ENCODE measurements at places on chromosomes 7 and 10.

DNA sequence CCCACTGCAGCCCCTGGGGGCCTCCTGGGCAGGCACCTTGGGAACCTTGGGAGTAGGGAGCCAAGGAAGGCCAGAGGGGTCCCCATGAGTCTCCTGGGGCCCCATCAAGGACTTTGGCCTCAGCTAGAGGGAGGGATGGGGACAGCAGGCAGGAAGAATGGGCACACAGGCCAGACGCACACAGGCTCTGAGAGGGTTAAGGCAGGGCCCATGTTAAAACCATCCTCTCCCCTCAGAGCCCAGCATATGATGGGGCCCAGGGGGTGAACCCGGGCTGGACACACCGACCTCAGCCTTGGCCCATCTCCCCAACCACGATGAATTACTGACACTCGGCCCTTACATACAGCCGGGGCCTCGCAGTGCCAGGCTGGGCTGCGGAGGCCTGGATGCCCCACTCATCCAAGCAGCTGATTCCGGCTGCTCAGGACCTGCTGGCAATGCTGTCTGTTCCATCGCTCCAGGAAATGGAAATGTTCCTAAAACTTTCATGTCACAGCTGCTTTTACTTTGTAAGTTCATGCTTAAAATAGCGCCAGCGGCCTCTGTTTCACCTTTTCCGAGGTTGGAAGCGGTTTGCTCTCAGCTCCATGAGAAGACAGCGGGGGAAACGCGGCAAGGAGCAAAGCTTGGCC, 17.3 kb upstream of the INPP5A start:
- DNase-seq: no peak

DNA sequence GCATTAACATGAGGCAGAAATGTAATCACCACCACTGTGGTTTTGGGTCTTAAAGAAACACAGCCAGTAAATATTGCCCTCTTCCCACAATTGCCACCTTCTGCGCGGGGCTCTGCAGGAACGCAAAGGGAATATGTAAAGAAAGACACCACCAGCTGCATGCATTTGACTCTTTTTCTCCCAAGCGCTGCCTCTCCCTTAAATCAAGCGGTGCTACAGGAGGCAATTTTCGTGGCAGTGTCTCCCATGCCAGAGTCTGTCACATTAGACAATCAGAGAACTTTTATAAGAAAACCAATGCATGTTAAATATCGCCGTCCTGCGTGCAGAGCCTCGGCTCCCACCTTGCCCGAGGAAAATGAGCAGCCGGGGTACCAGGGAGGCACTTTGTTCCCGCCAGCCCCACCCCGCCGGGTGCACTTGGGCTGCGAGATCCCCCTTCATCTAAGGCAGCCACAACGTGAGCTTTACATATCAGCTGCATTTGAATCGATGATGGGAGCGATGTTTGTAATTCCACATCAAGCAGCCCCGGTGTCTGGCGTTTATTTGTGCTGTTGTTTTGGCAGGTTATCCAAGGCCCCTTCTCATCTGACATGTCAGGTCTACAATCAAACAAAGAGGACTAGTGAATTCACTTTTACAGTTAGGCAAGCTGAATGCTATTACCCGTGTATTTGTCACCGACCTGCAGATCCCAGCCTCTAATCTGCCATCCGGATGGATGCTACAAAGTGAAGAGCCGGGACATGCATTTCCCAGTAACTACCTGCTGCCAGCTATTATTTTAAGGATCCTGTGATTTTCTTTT, 72.3 kb upstream of the MGMT start:
- DNase-seq: no peak

DNA sequence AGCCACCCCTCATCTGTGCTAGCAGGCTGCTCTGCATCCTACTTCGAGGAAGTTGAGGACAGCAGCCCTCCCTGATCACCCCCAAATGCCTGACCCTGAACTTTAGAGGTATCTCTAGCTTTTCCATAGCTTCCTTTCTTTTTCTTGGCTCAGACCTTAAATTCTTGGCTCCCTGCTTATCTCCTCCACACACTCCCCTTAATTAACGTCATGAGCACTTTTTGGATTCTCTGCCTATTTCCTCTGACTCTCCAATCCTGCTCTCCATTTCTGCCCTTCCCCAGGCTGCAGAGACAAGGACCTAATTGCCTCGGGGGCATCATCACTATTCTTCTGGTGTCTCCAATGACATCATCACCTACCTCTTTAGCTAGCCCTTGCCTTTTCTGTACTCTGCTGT, 40.8 kb upstream of the SEC61G start:
- no peak for DNase-seq

DNA sequence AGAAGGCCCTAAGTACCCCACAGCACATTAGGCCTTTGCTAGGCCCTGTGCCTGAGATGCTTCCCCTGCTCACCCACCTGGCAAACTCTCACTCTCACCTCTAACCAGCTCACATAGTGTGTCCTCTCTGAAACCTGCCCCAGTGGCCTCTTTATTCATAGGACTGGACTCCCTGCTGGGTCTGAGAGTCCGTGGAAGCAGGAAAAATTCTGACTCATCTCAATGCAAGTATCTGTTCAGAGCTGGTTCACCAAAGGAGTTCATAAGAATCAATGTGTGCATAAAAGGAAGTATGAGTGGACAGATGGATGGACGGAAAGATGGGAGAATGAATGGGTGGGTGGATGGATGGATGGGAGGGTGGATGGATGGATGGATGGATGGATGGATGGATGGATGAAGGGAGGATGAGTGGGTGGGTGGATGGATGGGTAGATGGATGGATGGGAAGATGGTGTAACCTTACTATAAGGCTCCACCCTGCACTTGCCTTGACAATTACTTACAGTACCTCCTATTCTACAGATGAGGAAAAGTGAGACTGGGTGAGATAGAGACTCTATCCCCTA, 111.2 kb upstream of the ZMIZ1 start:
- no peak for DNase-seq

GRCh38 chr7:42588876-42589275, 323.0 kb downstream of the C7orf25 start:
- no peak for DNase-seq

DNA sequence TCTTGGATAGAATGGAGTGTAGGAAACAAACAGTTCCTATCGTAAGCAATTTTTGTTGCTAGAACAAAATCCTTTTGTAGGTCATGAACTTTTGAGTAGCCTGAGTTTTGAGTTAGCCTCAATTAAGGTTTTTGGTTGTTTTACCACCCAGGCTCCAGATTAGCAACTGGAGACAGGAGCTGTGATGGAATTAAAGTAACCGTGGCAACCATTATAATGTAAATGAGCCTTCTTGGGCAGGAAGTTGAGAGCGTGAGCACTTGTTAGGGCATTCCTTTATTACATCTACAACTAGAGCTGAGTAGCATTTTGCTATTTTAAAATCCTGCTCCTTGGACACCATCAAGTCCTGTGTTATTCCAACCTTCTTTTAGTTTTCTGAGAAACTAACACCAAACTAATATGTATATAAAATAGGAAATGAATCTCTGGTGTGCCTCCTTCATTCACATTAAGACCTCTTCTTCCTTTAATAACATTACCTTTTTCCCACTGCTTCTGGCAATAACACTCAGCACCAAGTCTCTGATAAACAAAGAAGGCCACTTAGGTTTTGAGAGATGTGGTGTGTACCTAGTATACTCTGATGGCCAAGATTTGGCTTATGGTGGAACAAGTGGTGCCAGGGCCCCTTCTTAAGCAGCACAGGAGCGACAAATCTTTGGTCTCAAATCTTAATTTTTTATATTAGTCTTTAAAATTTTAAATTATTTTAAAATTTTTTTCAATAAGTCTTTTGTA, 34.0 kb downstream of the AHCYL2 start:
- DNase-seq: no peak

- no peak for DNase-seq
Measured at GRCh38 chr10:111999915-112000302, 183.7 kb downstream of the GPAM start.

DNA sequence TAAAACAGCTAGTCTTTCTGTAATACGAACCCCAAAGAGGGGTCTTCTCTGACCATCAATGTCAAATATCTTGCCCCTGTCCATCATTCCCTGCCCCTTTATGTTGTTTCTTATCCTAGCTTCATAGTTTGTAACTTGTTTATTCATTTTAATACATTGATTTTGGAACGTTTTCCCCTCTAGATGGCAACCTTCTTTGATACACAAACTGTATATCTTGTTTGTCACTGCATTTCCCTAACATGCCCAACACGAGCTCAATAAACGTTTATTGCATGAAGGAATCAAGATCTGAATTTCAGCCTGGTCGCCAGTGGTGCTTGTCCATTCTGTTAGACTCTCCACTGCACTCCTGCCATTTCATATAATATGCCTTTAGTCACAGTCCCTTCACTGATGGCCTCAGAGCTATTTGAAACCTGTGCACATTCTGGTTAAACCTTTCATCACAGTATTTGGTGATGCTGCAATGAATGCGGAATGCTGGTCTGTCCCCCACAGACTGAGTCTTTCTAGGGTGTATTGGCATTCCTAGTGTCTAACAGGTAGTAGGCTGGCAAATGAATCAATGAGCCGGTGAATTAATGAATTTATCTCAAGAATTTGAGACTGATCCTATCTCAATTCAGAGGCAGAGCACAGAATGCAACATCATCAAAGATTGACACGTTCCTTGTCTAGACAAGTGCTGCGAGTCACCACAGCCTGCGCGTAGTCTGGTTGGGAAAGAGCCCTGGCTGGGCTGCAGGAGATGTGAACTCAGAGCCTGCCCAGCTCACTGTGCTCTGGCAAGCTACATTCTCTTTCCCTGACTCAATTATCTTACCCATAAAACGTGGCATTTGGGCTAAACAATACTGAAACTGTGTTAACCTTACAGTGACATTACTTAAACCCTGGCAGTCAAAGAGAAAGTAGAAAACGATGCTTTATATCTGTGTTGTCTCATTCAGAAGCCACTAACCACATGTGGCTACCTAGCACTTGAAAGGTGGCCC, 55.2 kb upstream of the FRMD4A start:
- DNase-seq: peak; percentile 22

DNA sequence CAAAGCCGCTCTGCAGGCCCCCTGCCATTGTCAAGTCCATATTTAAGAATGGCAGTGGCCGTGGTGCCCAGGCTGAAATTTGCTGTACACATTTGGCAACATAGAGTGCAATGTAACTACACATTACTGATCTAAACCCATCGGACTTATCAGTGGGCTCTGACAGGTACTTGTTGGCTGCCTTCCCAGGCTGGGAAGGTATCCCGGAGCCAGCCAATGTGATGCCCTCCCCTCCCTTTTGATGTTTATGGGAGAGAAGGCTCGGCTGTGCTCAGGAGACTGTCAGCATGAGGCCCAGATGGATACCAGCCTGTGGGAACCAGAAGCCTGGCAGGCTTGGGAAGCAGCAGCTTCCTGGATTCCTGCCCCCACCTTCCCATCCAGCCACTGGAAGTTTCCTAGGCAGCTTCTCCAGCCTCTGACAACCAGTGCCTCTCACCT, 146.1 kb upstream of the TCF7L2 start:
- no peak for DNase-seq

DNA sequence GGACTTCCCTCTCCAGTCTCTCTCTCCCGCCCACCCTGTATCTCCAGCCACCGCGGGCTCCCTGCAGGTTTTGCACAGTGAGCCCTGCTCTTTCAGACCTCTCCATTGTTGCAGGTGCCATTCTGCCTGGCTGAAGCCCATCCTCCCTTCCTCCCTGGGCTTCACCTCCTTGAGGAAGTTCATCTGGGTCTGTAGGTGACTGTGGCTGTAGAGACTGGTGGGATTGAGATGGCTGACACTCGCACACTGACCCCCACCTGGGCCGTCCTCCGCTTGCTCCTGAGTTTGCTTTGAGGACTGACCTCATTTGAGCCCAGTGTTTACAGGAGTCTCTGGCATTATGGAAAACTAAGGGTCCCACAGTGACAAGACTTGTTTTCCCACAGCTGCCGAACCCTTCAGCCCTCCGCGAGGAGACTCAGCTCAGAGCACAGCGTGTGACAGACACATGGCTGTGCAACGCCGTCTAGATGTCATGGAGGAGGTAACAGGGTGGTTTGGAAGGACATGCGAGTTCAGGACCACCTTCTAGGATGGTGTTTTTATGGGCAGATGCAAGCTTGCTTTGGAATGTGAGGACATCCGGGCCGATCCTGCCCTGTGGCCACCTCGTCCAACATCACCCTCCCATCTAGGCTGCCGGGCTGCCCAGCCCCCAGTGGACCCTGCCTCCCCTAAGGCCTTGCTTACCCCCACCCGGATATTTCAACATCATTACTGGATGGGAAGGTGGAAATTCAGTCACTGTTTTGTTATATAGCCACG, 9.3 kb downstream of the PLAC9 start:
- DNase-seq: no peak

GRCh38 chr10:91592266-91592975, 40.5 kb downstream of the PPP1R3C start:
- no peak for DNase-seq

- no peak for DNase-seq
Measured at GRCh38 chr10:70169649-70170364, 507 bp downstream of the SAR1A start.
